ENCODE measurements at places on chromosomes 5 and 9. TPM values are rescaled to one million over a fixed set of nuclear protein-coding genes. Genes with fewer than 3 reads are reported as not detected.

DNA sequence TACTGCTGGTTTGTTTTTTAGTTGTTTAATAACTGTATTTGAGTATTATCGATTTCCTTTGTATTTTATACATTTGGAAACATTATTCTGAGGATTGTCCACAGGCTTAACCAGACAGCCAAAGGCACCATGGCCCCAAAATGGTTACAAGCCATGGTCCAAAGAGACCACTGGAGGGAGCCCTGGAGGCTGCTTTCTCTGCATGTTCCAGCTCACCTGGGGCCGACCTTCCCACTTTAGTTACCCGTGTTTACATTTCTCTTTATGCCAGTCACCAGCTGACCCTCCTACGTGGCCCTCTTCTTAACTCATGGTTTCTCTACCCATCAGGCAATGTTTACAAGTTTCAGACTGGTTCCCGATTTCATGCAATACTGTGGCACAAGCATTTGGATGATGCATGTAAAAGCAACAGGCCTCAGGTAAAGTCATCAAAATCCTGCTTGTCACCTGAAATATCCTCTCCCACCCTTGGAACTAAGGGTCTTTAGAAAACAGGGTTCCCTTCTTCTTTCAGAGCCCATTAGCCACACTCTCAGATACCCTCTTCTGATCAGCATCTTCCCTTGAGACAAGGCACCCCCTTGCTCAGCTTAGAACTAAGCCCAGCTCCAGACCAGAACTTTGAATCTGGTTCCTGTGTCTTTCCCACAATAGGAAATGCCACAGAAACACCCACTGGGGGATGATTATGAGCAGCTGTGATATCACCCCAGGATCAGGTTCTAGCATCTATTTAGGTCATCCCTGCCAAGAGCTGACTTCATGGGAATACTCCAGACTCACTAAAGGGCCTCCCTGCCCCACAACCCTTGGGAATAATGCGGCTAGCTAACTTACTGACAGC lies 49.9 kb upstream of the GARNL3 start:
- no peak for DNase-seq

DNA sequence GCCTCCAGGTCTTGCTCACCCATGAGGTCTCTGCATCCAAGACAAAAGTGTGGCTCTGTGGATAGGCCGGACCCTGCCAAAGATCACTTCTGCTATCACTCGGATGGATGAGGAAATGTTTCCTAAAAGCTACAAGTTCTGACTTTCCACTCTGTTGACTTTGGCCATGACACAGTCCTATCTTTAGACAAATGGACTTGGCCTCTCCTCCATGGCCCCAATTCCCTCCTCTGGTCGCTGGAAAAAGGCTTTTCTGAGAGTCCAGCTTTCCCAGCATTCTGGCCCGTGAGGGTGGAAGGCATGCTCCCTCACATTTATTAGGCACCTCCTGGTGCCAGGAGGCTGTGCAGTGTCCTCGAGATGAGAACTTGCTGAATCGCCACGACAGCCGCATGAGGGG lies 83.1 kb downstream of the COL27A1 start:
- DNase-seq: no peak

Gene FBXL7
- polyA plus RNA-seq: 28.5 TPM

Gene PLPP7
- 1.9 TPM for polyA plus RNA-seq

Gene UGT3A1
- polyA plus RNA-seq: 84.7 TPM

DNA sequence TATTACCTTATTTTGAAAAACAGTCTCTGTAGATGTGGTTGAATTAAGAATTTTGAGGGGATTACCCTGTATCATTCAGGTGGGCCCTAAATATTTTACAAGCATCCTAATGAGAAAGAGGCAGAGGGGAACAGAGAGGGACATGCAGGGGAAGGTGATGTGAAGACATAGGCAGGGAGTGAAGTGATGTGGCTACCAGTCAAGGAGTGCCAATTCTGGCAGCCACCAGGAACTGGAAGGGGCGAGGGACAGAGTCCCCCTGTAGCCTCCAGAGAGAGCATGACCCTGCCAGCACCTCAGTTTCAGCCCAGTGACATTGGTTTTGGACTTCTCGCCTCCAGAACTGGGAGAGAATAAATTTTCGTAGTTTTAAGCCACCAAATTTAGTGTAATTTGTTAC lies 44.1 kb downstream of the PIP5K1B start:
- no peak for DNase-seq

DNA sequence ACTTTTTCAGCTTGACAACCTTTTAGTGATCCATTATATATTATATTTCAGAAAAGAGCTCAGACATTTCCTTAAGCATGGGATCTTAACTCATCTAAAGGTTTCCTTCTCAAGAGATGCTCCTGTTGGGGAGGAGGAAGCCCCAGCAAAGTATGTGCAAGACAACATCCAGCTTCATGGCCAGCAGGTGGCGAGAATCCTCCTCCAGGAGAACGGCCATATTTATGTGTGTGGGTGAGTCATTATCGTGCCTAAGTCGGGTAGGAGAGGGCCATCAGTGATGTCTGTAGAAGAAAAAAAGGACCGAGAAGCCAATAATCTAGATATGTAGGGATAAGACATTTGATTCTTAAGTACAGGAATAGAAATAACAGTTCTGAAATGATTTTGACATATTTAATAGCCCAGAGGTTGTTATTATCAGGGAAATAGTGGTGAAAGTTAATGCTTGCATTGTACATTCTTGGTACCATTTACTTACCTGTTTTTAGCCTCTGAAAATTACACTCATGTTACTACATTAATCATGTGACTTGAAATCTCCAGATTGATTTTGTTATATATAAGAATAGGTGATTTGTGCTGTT lies 28.2 kb downstream of the MTRR start:
- DNase-seq: no peak
